ENCODE measurements at places on chromosomes 1 and 21.

GRCh38 chr1:188584119-188584518 is 1755.4 kb downstream of the PLA2G4A start:
- no peak for DNase-seq

- no peak for DNase-seq
Observed at GRCh38 chr1:161779393-161779792, 13.3 kb downstream of the ATF6 start.

DNA sequence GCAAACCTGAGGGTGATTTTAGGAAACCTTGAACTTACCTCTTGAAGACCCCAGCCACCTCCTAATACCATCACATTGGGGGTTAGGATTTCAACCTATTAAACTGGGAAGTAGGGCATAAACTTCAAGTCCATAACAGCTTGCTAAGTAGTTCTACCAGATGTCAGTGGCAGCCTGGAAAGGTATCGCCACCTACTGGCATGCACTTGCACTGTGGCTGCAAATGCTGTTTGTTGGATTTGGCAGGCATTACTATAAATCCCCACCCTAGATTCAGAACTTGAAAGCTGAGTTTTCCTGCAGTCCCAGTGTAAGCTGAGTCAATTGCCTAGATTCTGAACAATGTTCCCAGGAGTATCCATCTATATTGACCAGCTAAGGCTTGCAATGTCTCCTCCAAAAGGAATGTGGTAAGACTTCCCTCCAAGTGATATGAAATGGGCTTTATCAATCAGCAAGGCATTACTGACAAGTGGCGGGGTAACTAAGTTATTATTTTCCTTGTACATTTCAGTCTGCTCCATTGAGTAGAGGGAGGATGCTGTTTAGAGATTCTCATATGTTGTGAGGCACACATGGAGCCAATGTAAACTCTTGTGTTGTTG is 474.5 kb downstream of the PTPRC start:
- peak; percentile 13 for DNase-seq

DNA sequence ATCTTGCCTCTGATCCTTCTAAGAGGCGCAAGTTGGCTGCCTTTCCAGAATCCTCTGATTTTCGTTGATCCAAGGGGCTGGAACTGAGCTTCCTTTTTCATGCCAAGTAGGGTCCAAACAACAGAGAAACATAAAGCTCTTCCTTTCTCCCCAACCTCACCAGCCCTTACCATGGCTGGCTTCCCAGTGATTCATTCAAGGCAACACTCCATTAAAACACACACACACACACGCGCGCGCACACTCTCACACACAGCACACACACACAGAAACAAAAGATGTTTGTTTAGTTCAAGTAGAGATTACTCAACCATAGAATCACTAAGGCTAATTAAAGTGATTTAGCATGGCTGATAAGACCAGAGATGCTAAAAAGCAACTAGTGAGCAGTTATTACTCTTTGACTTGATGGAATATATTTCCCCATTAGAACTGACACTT is 13.0 kb upstream of the GUCA2A start:
- DNase-seq = no peak

GRCh38 chr1:219380463-219380862 is 206.8 kb downstream of the LYPLAL1 start:
- DNase-seq = no peak

GRCh38 chr1:19043579-19044443 is 87.3 kb upstream of the IFFO2 start:
- DNase-seq = no peak

- no peak for DNase-seq
Observed at GRCh38 chr1:115144176-115144575, 54.9 kb upstream of the TSPAN2 start.

GRCh38 chr21:35225573-35225972 is 176.5 kb upstream of the RUNX1 start:
- no peak for DNase-seq

- DNase-seq = no peak
Observed at GRCh38 chr1:238161955-238162354, 271.2 kb upstream of the ZP4 start.

GRCh38 chr1:2088458-2088857 is 38.2 kb downstream of the PRKCZ start:
- no peak for DNase-seq

- no peak for DNase-seq
Observed at GRCh38 chr1:151994956-151995355, 1.3 kb upstream of the S100A10 start.

DNA sequence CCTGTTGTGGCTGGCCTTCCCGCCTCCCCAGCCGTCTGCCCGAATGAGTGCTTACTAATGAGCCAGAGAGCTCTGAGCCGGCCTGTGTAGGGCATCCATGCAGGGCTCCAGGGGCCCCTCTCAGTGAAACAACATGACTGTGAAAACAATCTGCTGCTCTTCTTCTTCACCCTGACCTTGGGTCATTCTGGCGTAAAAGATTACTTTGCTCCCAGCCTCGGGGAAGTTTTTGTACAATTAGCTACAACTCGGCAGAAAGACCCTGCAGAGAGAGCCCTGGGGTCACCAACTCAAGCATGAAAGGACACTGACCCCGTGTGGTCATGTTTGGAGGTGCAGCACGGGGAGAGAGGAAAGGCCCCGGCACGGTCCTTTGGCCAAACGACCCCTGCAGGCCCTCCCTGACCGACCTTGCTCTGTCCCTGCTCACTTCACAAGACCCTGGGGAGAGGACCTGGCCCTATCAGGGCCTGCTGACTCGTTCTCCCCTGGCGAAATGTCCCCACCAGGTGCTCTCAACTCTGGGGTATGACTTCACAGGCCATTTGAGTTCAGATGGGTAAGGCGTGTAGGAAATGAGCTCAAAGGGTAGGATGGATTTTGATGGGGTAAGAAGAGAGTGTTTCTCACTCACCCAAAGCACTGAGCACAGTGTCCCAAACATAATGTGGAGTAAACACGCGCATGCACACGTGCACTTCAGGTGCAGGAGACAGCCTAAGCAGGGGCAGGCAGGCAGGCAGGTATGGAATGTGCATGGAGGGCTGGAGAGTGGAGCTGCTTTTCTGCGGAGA is 22.9 kb upstream of the FAM20B start:
- DNase-seq = peak; percentile 26

- DNase-seq = no peak
Observed at GRCh38 chr1:223717695-223718363, 5.5 kb downstream of the CAPN2 start.

- DNase-seq = no peak
Observed at GRCh38 chr1:182962554-182963115, 9.7 kb upstream of the SHCBP1L start.

DNA sequence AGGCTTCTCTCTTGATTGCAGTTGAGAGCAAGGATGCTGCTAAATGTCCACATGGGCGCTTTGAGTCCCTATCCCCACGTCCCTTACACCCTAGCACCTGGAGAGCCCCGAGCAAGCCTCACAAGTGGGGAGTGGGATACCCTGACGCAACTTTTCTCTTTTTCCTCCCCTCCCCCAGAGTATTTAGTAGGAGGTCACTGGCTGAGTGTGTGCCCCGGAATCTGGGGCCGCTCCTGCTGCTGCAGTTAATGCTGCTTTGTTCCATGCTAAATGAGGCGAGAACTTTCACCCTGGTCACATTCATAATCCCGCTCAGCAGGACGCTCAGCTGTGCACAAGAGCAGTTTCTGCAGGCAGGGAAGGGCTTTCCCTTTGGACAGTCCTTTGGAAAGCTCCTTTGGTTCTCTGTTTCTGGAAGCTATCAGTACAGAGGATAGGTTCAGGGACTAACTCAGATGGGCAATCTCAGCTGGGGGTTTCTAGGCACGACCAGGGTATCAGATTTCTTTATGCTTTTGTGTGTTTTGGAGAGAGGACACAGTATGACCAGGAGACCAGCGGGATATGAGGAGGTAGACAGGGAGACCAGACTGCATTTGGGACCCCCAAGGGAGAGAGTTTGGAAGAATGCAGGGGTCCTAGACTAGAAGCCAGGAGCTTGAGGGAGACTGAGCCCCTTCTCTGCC is 75.9 kb downstream of the NOS1AP start:
- no peak for DNase-seq

DNA sequence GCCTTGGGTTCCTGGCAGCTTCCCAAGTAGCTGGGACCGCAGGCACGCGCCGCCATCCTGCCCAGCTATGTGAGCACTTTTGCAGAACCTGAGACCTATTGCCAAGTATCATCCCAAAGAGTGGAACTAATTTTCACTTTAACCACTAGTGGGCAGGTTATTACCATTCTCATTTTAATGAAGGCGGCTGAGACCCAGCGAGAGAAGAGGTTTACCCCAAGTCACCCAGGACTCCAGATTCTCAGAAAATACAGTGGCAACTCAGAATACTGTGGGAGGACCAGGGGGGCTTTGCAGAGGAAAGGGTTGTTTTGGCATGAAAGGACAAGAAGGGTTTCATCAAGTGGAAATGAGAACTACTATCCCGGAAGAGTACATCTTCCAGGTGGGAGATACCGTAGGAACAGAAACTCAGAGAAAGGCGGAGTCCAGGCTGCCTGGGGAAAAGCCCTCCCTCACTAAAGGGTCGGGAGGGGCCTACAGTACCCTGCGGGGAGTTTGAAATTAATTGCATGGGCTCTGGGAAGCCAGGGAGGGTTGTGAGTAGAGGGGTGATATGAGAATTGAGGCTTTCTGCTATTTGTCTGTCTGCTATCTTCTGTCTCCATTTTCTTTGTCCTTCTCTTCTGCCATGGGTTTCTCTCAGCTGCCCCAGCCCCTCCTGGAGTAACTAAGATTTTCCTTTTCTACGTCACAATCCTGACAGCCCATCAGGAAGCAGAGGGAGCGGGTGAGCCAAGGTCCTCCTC is 7.2 kb upstream of the SEMA4A start:
- DNase-seq = no peak

- DNase-seq = no peak
Observed at GRCh38 chr1:25099343-25099951, 132.9 kb downstream of the SYF2 start.
